HS-5 (cell line): ENCODE measurements at places on chromosomes 2 and 18.

DNA sequence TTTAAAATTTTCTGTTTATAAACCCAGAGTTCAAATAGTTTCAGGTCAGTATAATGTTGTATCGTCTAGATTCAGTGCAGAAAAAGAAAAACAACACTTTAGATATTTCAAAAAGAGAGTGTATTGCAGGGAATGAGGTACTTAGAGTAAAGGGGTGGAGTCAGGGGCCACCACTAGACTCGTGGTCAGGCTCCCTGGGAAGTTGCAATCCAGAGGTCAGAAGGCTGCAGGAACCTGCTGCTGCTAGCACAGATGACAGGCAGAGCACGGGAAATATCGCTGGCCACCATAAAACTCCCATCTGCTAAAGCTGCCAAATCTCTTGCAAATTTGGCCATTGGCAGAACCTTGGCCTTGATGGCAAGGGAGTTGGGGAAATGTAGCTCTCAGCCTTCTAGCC lies 64.6 kb downstream of the THNSL2 start:
- DNase-seq = no peak

GRCh38 chr18:74866577-74866976 lies 268.9 kb downstream of the ZNF407 start:
- DNase-seq = no peak

- DNase-seq = no peak
Measured at GRCh38 chr2:136638193-136638592, 127.2 kb upstream of the THSD7B start.

DNA sequence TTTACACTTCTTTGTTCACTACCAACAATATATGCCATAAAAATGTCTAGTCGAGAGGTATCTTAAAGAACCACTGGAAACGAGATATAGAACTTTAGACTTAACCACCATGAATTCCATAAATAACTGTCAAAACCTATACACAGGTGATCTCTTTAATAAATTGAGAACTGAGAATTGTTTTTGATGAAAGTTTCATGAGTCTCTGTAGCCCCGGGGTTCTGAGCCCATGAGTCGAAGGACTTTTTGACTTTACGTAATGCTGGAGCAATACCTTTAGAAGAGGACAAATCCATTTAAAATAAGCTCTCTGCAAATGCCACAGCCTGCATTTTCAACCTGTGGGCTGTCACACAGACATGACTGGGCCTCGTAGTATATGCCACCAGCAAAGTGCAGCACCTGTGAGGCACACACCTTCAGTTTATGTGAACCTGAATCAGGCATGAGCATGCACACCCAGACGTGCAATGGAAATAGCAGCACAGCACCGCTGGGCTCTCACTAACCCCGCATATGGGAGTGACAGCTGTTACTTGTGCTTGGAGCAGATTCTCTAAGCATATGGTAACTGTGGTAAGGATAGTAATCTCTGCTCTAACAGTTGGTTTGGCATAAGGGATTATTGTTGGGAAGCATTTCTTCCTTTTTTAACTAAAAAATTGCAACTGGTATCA lies 383.2 kb downstream of the SOCS6 start:
- DNase-seq = no peak

DNA sequence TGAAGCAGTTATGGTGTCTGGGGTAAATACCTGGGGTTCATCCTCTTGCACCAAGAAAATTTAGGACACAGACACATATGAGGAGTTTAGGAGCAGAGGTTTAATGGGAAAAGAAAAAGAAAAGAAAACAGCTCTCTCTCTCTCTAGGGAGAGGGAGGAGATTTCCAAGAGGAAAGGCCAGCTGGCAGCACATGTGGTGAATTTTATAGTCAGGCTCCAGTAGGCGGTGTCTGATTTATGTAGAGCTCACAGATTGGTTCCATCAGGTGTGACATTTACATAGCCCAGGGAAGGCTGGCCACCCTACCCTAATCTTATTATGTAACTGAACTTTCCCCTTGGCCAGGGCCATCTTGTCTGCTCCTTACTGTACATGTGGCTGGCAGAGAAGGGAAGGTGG lies 297.5 kb upstream of the RGPD4 start:
- no peak for DNase-seq

- DNase-seq = no peak
Measured at GRCh38 chr2:79620679-79621078, 107.8 kb downstream of the CTNNA2 start.
